Ecto neural progenitor cell (in vitro differentiated cells): ENCODE measurements at places on chromosomes 1 and 21.

DNA sequence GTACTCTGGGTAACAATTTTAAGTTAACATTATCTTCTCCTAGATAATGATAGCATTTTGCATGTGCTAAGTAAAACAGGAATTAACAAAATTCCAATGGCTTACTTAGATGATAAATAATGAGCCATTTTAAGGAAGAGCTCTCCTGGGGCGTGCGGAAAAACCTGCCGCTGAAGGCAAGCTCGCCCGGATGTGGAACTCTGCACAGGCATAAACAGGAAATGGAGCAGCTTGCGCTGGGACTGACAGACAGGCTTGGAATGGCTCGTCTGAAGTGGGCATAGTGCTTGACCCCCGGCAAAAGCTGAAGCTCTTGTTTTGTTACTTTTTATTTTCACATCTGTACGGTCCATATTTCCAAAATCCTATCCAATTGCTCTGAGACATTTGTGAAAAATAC is 169.2 kb downstream of the ZNF281 start:
- no peak for DNase-seq

GRCh38 chr1:89166705-89167104 is 9.1 kb downstream of the GBP7 start:
- no peak for DNase-seq

- no peak for DNase-seq
These were observed 192.4 kb upstream of the CSF3R start for GRCh38 chr1:36675106-36675505.

GRCh38 chr1:36183309-36183856 is 27.4 kb downstream of the MAP7D1 start:
- no peak for DNase-seq

- no peak for DNase-seq
These were observed 47.1 kb upstream of the TLR5 start for GRCh38 chr1:223189903-223190724.
